ENCODE measurements at places on chromosomes 11 and 22. TPM values are rescaled to one million over a fixed set of nuclear protein-coding genes. Genes with fewer than 3 reads are reported as not detected.

GRCh38 chr11:20707876-20708275 lies 38.5 kb downstream of the NELL1 start:
- DNase-seq: no peak

DNA sequence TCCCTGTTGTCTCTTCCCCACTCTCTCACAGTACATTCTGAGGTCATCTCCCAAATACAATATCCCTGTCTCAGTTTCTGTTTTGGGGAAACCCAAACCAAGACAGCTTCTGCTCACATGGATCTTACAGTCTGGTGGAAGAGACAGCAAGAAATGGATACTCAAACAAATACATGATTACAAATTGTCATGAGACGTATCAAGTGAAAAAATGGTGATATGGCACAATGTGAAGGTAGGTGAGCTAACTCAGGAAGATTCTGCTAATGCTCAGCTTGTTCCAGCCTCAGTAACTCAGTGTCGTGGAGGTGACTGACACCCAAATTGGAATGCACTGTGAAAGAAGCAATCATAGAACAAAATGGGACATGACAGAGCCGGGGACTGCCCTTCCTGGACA lies 68.3 kb downstream of the CHST1 start:
- no peak for DNase-seq

DNA sequence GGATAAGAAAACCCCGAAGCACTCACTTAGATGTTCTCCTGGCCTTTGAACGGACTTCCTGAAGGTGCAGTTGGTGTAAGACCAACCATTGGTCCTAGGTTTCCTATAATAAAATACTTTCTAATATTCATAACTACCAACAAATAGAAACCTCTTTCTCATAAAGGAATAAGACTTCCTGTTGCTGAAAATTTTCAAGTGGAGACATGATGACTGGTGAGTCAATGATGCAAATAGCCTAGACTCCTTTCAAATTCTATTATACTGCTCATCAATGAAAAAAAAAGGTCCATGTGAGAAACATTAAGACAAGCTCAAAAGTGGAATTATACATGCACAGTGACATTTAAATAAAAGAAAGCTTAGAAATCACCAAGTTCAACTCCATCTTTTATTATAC lies 862.8 kb downstream of the FAM181B start:
- DNase-seq: no peak

- no peak for DNase-seq
Observed at GRCh38 chr11:46333394-46333947, 13.8 kb upstream of the DGKZ start.

GRCh38 chr11:75816561-75817239 lies 1.7 kb downstream of the UVRAG start:
- no peak for DNase-seq

GRCh38 chr11:1779034-1779805 lies 15.5 kb upstream of the CTSD start:
- no peak for DNase-seq

DNA sequence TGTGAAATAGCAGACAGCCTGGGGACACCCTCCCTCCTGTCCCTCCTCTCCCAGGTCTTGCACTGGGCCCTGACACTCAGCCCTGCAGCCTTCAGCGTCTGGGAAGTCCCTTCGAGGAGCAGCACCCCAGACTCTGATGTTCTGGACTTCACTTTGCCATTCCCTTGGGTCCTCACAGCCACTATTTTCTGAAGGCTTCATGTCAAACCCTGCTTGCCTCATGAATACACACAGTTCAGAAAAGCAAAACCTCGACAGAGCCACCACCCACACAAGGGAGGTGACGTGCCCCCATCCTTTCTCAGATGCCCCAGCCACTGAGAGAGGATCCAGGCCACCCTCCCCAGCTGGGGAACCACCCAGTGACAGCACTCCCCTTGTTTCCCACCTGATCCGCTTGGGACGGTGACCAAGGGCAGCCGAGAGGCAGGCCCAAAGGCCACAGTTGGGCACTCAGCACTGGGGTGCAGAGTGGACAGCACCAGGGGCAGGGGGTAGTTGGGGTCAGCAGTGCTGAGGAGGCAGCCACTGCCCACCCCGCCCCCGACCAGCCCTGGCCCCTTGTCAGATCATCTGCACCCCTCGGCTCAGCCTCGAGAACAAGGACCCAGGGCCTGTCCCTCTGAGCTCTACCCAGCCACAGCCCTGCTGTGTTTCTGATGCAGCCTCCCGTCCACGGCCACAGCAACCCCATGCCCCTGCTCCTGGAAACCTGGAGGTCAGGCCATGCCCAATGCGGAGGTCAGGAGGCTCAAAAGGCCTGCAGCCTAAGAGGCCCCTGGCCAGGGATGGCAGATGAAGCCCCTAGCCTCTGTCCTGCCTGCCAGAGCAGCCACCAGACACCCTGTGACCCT lies 3.1 kb upstream of the TNNT3 start:
- DNase-seq: no peak

DNA sequence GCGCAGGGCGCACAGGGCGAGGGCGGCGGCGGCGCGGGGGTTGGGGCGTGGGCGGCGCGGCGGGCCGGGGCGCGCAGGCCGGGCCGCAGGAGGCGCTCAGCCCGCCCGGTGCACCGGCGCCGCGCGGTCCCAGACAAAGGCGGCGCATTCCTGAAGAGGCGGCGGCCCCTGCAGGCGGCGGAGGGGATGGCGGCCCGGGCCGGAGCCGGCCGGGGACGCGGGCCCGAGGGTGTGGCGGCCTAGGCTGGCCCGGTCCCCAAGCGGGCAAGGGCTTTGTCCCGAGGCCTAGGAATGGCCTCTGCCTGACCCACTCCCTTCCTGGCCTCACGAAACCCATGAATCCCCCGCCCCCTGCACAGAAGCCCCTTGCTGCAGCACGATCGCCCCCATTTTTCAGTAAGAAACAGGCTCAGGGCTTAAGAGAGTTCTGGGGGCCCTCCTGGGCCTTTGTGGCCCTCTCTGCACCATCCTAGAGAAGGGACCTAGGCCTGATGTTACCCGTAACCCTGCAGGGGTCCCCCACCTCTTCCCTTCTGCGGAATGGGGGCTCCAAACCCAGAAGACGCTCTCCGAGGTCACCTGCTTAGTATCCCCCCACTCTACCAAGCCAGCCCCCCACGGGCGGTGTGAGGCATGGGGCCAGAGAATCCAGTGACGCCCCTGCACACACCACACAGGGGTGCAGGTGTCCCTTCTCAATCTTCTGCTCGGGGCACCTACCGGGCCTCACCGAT lies at the start of gene RTN4R:
TSS of gene RTN4R (minus strand) at position 40 of the 734 bp plus-strand sequence. CDS start 226 bp downstream, outside the sequence.
- peak; percentile 31 for DNase-seq

- no peak for DNase-seq
Observed at GRCh38 chr22:50490531-50491308, 4.1 kb downstream of the MIOX start.

GRCh38 chr11:15801616-15802015 lies 554.7 kb downstream of the SOX6 start:
- no peak for DNase-seq

DNA sequence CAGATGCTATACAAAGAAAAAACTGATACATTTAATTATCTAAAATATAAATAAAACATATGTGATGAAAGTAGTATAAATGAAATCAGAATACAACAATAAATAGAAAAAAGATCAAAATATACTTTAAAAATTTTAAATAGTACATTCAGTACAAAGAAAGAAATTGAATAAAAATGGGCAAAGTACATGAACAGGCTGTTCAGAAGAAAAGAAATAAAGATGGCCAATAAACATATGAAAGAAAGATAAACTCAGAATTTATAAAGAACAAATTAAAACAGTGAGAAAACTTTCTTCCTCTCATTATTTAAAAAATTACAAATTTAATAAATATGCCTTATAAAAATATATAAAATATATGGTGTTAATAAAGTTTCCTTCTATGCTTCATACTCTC lies 50.5 kb upstream of the AMOTL1 start:
- DNase-seq: no peak

- DNase-seq: no peak
Observed at GRCh38 chr22:28332410-28332809, 347.2 kb downstream of the TTC28 start.

- DNase-seq: no peak
Observed at GRCh38 chr11:64994318-64994717, 2.5 kb downstream of the BATF2 start.

DNA sequence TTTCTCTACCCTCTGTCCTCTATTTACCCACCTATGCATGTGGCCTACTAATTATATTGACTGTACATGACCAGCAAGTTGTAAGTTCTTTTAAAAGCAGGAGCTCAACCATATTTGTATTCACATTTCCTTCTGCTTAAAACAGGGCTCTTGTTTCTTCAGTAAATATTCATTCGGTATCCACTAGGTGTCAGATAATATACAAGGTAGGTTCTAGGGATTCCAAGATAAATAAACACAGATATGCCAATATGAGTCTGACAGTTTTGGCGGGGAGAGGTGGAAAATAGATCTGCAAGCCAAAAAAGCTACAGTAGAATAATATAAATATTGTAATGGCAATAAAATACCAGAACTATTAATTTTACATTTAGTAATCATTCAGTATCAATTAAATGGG lies 15.3 kb upstream of the RAB30 start:
- no peak for DNase-seq

DNA sequence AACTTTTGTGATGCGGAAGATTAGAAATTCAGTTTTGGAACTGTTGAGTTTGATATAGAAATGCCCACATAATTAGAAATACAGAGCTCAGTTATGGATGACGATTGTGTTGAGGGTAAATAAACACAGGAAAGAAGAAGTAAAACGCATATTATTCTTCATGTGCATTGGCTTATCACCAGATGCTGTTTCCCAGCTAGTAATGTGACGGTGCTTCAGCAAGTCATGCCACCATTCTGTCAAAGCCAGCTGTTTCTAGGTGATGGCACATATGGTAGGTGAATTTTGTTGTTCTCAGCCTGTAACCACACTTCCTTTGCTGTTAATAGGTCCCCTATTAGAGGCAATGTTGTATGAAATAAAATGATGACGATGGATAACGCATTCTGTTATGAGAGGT lies 68.9 kb downstream of the C11orf65 start:
- no peak for DNase-seq

GRCh38 chr11:2713661-2714462 lies 14.1 kb upstream of the KCNQ1OT1 start:
- no peak for DNase-seq

DNA sequence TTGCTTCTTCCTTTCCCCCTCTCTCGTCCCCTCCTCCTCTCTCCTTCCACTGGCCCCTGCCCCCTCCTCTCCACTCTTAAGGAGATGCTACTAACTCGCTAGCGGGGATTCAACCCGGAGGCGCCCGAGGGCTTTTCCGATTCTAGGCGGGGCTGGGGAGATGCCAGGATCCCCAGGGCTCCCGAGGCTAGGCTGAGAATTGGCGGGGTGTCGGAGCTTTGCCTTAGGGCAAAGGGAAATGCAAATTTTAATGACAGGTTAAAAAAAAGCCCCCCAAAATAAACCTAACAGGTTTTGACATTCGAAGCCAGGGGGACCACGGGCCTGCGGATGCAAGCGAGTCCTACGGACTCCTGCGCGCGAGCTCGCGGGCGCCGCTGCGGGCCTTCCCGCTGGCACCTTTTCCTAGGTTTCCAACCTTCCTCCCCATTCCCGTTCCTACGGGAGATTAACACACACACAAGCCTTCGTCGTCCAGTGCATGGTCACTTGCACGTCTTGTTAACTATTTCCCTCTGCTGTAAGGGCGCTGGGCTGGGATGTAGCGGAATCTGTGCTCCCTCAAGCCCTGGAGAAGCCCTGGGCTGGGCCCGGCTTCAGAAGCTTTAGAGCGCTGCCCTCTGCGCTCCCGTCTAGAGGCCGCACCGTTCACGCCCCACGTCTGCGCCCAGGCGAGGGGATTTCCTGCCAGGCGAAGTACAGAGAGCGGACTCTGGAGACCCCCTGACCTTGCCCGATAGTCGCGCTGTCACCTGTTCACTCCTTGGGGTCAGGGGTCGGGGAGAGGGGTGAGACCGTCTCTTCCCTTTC lies 729 bp upstream of the ALX4 start:
- no peak for DNase-seq

- DNase-seq: no peak
Observed at GRCh38 chr11:78065203-78065602, 1.5 kb downstream of the THRSP start.

DNA sequence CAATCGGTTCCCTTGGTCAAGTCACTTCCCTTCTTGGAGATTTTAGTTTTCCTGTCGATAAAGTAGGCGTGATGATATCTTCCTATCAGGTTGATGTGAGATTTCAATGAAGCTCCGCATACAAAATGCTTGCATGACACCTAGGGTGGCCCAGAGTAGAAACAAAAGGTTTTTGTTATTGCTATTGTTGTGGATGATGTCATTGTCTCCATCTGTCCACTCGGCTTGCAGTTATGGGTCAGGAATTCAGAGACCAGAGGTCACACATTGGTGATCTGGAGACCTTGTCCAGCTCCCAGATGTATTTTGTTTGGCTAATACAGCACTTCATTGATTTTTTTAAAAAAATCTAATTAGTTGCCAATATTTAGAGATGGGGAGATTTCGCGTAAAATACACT lies 382.1 kb downstream of the MN1 start:
- DNase-seq: no peak

DNA sequence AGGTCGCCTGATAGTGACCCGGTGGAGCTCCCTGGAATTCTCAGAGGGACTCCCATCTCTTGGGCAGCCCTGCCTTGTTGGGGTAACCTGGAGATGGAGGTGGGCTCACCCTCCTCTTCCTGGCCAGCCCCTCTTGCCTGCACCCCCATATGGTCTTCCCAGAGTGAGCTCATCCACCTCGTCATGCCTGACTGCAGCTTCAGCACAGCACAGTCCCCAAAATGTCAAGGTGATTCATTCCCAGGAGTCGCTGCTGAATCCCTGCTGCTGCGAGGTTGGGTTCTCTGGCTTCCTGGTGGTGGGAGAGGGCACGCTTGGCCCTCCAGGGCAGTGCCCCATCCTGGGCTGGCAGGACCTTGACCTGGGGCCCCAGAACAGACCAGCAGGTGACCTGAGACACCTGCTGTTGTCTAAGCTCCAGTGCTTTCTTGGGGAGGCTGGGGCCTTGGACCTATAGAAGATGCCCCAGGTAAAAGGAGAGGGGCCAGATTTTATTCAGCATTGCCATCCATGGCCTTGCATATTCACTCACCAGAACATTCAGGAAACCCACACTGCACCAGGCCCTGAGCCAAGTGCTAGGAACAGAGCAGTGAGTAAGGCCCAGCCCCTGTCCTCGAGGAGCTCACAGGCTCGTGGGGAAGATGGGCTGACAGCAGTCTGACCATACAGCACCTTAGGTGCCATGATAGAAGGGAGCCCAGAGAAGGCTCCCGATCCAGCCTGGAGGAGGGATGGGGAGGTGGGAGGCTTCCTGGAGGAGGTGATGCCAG lies 72.9 kb downstream of the CACNA1I start:
- no peak for DNase-seq

DNA sequence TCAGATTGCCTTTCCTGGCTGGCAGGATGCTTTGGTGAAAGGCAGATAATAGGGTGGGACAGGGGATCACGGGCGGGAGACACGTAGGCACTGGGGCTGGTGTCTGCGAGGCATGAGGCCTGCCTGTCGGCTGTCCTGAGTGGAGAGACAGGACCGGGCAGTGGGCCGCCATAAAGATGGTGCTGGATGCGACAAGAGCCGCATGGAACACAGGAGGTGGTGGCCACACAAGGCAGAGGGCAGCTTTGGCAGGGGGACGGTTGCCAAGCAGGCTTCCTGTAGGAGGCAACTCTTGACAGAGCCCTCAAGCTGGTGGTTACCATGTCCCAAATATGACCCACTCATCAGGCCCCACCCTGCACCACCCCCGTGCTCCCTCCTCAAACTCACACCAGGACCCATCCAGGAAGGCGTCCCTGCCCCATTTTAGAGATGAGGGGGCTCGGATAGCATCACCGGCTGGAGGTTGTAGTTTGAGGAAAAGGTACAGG lies 4.9 kb upstream of the PPARA start:
- DNase-seq: no peak

The CHRM4 gene
- 0.78 TPM for total RNA-seq

The GRIA4 gene
- 86.3 TPM for total RNA-seq

The SLC35F2 gene
- total RNA-seq: 22.6 TPM

Measured in occipital lobe (tissue), 3 donors.